NCI-H1930 (cell line): ENCODE measurements at places on chromosomes 1 and 21.

GRCh38 chr1:26983863-26984262 lies 9.6 kb upstream of the TRNP1 start:
- DNase-seq: no peak

DNA sequence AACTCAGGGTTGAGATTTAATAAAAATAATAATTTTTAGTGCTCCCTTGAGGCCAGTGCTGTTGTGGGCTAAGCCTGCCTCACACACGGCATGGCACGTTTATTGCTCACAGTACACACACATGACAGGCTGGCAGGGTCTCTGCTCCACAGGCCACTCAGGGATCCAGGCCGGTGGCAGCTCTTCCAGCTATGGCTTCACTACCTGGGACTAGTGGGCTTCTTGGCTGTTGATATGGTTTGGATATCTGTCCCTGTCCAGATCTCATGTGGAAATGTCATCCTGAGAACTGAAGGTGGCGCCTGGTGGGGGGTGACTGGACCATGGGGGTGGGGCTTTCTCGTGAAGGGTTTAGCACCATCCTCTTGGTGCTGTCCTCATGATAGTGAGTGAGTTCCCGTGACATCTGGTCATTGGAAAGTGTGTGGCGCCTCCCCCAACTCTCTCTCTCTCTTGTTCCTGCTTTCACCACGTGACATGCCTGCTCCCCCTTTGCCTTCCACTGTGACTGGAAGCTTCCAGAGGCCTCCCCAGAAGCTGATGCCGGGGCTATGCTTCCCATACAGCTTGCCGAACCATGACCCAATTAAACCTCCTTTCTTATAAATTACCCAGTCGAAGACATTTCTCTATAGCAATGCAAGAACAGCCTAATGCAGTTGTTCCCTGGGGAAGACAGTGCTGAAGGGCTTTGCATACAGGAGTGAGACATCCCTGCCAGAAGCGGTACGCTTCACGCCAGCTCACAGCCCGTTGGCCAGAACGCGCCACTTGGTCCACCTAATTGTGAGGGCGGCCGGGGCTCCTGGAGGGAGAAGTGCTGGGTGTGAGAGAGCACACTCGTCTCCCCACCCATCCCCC lies 226.9 kb upstream of the C1orf174 start:
- DNase-seq: no peak

DNA sequence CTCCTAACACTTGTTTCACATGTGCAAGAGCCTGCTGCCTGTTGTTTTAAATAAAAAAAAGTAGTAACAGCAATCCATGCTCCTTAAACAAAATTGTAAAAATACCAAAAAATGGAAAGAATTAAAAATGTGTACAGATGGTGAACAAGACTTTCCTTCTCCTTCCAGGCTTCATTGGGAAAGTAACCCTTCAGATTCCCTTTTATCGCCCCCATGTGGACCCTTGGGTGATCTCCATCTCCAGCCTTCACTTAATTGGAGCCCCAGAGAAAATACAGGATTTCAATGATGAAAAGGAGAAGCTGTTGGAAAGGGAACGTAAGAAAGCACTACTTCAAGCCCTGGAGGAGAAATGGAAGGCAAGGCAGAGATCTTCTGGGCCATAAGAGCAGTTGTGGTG lies 14.2 kb downstream of the VPS13D start:
- peak; percentile 11 for DNase-seq

DNA sequence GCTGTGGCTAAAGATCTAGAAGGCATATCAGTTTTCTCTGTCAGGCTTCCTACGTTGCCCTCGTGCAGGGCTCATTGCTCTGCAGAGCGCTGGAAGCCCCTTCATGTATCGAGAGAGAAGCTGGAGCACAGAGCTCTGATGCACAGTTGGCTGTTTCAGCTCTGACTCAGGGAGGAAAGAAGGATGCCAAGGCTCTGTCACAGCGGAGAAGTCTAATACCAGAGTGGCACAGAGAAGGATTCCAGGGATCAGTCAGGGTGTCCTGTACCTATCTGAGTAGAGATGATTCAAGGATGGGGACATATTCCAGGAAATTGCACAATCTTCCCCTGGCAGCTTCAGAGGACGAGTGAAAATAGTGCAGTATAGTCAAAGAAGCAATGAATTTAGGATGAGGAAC lies 179.2 kb upstream of the FMN2 start:
- no peak for DNase-seq

DNA sequence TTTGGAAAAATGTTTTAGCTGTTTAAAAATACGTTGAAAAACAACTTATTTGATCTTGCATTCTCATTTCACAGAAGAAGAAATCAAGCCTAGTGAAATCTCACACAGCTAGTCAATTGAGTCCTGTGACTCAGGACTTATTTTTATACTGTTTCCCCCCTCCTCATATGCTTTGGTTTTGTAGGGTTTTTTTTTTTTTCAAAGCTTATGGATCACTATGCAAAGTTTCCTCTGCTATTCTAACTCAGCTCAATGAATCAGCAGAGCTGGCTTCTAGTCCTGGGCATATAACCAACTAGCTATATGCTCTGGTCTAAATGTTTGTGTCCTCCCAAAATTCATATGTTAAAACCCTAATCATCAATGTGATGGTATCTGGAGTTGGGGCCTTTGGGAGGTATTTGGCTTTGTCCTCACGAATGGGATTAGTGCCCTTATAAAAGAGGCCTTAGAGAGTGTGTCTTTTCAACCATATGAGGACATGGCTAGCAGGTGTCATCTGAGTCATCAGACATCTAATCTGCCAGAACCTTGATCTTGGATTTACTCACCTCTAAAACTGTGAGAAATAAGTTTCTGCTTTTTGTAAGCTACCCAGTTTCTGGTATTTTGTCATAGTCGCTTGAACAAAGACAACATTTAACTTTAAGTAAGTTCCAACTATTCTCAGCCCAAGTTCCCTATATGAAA lies 317.2 kb upstream of the C1orf87 start:
- DNase-seq: no peak
